Caudate nucleus (tissue), 63 donors: ENCODE measurements at places on chromosomes 5 and 9.

DNA sequence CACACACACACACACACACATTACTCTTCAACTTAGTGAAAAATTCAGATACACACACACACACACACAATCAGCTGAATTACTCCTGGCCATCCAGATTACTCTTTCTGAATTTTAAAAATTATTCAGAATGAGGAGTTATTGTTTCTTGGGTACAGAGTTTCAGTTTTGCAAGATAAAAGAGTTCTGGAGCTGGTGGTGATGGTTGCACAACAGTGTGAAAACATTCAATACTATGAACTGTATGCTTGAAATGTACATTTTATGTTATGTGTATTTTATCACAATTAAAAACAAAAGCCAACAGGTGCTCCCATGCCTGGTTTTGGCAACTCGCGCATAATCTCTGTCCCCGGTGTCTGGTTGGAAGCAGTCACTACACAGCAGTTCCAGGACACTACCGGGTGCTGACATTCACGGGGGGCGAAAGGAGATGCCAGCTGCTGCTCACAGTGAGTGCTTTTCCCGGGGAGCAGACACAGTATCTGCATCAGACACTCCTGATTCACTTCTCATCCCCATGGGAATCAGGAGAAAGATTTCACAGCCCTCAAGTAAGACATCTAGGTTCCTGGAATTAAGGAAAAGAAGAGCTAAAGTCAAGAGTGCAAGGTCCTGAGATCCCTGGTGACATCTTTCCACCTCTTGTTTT, 55.7 kb downstream of the LHFPL2 start:
- DNase-seq: no peak

GRCh38 chr9:112755675-112756074, 5.1 kb downstream of the SNX30 start:
- no peak for DNase-seq

DNA sequence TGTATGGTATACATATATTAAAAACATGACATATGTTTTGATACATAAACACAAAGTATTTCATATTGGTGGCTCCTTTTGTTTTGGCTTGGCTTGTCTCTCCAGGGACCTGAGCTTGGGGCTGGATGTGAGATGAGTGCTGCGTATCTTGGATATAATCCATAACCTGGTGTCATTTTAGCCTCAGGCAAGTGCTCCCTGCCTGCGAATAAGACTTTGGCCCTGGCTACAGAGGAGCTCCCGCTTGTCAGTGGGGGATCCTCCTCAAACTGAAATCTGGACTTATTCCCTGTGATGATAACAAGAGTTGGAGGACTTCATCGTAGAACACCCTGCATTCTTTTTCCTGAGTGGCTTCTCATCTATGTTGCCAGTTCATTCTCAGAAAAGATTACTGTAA, 341.7 kb upstream of the CLINT1 start:
- DNase-seq: no peak

GRCh38 chr5:32098890-32099310, 75.2 kb downstream of the GOLPH3 start:
- no peak for DNase-seq

DNA sequence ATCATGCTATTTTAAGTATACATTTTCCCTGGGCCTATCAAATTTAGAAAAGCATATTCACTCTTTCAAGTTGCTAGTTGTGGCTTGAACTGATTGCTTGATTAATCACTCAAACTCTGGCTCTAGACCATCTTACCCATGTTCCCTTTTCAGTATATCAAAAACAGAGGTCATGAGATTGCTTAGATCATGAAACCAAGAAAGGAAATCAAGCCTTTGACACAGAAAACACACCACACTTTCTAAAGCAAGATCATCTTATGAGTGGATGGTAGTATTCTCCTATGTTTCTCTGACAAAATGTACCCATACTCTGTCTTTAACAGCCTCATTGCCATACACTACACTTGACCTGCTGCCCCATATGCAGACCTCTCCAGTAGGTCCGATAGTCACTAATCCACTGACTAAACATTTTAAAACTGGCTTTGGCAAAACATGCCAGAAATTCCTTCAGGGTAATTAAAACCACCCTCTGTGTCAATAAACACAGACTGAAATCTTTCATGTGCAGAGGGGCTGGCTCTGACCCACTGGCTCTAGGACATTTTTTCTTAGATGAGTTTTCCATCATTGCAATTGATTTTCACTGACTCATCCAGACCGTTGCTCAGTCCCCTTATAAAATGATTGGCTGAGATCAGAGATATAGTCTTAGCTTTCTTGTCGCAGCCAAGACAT, 18.2 kb downstream of the PPP2R2B start:
- DNase-seq: no peak

DNA sequence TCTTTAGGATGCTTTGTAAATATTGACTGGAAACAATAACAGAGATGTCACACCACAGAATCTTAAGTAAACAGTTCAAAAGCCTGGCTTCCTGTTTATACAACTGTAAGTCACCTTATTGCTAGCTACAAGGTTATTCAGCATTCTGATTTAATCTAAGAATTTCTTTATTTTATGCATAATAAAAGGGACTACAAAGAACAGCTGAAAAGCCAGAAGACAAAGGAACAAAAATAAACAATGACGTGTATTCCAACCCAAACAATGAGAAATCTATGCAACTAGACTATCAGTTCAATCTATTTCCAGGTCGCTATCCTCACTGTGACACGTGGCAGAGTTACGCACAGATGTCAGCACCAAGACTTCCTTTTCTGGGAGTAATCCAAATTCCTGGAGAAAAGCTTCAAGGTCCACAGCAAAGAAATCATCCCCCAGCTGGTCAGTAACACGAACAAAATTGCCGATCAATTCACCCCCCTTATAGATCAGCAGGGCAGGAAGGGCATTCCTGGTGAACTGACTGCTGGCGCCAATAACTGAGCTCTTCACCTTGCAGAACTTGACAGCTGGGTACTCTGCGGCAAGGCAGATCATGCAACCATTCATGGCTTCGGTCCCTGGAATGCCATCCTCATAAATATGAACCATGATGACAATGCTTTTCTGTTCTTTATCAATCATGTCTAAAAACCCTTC, 8.4 kb downstream of the PDCL start:
- no peak for DNase-seq

GRCh38 chr9:3292311-3292710, 233.5 kb downstream of the RFX3 start:
- no peak for DNase-seq

DNA sequence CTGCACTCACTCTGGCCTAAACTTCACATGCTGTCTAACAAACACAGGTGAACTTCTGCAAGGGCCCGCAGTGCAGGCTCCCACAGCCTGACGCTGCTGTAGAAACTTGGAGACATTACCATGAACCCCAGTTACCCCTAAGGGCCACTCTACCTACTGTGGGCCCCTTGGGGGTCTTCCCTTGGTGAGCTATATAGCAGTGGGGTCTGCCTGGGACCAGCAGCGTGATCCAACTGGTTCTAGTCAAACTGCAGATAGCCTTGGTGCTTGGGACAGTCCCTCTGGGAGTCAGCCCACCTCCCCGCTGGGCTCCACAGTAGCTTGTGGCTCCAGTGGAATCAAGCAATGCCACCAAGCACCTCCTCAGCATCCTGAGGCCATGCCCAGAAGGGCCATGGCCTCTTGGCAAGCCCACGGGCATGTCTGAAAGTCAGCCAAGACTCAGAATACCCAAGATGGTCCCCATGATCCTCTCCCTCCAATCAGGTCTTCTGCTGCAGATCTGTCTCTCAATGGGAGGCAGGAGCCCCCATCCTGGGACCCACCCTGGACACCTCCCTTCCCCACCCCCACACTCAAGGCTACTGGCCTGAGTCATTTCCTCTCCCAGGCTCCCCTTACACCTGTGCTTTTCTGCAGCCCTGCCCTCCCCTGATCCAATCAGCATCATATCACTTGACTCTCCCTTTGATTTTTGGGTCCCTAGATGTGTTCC, 230.0 kb upstream of the IRX1 start:
- no peak for DNase-seq

- DNase-seq: no peak
These were observed 2.1 kb downstream of the TLN1 start for GRCh38 chr9:35729700-35730485.

DNA sequence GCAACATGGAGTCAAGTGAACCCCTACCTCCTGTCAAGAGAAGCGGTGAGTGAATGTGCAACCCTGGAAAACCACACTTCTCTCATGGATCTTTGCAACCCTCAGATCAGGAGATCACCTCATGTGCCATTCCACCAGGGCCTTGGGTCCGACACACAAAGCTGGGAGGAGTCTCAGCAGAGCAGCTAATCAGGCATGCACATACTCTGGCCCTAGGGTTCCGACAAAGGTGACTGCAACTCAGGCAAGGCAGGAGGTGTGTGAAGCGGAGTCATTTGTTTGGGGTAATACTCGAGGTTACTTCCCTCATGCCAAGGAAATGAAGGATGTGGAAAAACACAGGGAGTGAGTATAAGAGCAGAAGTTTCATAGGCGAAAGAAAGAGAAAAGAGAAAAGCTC, 96.1 kb downstream of the GABRG2 start:
- DNase-seq: no peak

- DNase-seq: no peak
These were observed 82.4 kb upstream of the TAS2R1 start for GRCh38 chr5:9712506-9712905.

- no peak for DNase-seq
These were observed 158.7 kb upstream of the IER5L start for GRCh38 chr9:129336601-129337331.

DNA sequence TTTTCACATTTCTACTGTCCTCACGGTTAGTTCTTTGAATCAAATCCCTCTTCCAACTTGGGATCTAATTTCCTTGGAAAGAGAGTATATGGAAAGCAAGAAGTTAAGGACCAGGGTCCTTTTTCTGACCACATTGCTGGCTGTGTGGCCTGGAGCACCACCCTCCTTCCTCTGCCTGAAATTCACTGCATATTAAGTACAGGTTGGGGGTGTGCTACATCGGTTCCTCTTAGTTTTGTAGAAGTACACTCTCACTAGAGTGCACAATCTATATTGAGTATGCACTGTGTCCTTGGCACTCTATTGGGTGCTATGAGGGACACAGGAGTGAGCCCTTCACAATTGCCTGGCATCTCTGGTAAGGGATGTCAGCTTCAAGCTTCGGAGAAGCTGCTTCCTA, 53.8 kb upstream of the KLF9 start:
- DNase-seq: no peak

DNA sequence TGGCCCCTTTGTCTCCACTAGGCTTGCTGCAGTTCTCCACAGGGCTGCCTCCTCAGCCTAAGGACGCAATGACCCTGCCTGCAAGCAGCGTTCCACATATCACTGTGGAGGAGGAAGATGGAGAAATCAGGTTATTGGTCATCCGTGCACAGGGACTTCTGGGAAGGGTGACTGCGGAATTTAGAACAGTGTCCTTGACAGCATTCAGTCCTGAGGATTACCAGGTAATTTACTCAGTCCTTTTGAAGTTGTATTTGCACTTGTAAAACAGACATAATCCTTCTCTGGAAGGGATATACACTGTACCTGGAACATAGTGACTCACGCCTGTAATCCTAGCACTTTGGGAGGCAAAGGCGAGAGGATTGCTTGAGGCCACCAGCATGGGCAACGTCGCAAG, 116.6 kb downstream of the ADGRV1 start:
- DNase-seq: no peak

DNA sequence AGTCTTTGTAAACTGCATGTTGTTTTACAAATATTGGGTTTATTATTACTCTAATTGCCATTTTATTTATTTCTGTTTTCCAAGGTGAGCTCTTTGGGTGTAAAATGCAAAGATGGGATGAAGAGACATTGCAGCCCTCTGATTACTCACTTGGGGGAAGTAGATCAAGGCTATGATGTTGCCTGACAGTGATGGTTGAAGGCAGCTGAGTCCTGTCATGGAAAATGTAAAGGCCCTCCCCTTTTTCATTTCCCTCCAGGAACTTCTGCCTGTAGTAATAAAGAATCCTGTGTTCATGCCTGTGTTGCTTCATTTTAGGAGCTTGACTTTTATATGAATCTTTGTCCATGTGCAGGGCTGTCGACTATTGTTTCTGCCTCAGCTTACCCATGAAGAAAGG, 605.4 kb upstream of the CLINT1 start:
- DNase-seq: no peak

GRCh38 chr9:131739133-131739958, 530 bp downstream of the RAPGEF1 start:
- DNase-seq: no peak

DNA sequence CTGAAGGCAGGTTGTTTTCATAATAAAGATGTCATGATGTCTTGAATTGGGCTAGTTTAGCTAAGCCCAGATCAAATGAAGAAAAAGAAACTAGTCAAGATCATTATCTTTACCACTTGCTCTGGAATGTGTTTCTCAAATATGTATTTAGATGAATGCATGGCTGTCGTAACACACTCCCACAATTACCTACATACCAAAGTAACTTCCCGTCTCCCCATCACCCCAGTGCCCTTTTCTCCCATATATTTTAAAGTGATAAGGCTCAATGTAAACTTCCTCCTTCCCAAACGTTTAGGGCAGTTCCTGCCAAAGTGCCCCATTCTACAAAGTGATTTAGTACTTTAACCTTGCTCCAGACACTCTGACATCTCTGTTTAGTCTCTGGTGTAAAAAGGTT, 61.4 kb downstream of the SLC1A3 start:
- DNase-seq: no peak

- DNase-seq: peak; percentile 11
These were observed 577 bp downstream of the RNF145 start for GRCh38 chr5:159208514-159209437.

- no peak for DNase-seq
These were observed 1365.5 kb upstream of the CDH9 start for GRCh38 chr5:28403846-28404245.

DNA sequence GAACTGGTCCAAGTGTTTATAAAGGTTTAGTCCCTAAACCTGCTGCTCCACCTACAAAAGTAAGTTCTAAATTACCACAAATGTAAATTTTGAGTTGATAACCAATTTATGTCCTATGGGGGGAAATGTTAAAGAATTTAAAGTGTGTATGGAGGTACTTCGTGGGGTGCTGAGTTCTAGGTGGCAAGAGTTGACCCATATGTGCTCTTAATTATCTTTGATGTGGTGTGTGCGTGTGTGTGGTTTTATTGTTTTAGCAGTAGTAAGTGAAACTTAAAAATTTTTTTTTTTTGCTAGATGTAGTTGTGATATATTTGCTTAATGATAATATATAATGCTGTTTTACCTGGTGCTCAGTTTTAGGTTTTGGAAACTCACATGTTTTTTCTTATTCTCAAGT, 72.6 kb downstream of the GPBP1 start:
- no peak for DNase-seq

- no peak for DNase-seq
These were observed 135.1 kb downstream of the PAPPA start for GRCh38 chr9:116288658-116289057.

- DNase-seq: no peak
These were observed 183.3 kb upstream of the PUM3 start for GRCh38 chr9:3027210-3027609.

- DNase-seq: no peak
These were observed 37.5 kb downstream of the NEK6 start for GRCh38 chr9:124295159-124295794.

- DNase-seq: no peak
These were observed 348.7 kb downstream of the CCDC171 start for GRCh38 chr9:15901572-15901971.

GRCh38 chr5:39560726-39561125, 135.9 kb upstream of the DAB2 start:
- DNase-seq: no peak
